ENCODE measurements at places on chromosomes 6 and 20.

- no peak for DNase-seq
These were observed 67.1 kb upstream of the SLC4A11 start for GRCh38 chr20:3306068-3306467.

GRCh38 chr6:168301648-168302398 lies 17.8 kb downstream of the DACT2 start:
- no peak for DNase-seq

GRCh38 chr6:154508573-154509375 lies 1.7 kb downstream of the CNKSR3 start:
- no peak for DNase-seq

DNA sequence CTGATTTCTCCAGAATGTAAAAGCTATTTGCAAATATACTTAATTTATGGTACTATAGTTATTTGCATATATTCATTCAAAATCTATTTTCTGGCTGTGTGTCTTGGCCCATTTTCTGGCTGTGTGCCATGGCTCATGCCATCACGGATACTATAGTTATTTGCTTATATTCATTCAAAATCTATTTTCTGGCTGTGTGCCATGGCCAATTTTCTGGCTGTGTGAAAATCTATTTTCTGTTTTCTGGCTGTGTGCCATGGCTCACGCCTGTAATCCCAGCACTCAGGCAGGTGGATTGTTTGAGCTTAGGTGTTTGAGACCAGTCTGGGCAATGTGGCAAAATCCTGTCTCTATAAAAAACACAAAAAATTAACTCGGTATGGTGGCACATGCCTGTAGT lies 28.9 kb upstream of the RIPK1 start:
- no peak for DNase-seq

GRCh38 chr6:343960-344815 lies 47.4 kb upstream of the IRF4 start:
- DNase-seq: no peak

GRCh38 chr6:135941275-135942025 lies 89.9 kb downstream of the PDE7B start:
- no peak for DNase-seq

DNA sequence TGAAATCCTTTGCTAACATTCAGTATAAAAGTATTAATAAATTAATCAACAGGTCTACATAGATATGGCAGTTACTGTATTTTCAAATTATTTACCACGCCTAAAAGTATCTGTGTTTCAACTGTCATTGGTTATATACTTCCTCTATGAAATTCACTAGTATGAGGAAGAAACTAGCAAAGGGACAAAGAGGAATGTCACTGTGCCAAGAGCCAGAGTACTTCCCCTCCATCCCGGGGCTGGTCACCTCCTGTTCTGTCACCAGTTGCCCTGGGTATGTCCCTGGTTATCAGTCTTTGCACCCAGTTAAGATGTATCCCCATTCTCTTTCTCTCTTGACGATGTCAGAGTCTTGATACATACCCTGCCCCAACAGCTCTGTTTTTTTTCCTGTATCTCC lies 476.8 kb upstream of the SOX4 start:
- no peak for DNase-seq

DNA sequence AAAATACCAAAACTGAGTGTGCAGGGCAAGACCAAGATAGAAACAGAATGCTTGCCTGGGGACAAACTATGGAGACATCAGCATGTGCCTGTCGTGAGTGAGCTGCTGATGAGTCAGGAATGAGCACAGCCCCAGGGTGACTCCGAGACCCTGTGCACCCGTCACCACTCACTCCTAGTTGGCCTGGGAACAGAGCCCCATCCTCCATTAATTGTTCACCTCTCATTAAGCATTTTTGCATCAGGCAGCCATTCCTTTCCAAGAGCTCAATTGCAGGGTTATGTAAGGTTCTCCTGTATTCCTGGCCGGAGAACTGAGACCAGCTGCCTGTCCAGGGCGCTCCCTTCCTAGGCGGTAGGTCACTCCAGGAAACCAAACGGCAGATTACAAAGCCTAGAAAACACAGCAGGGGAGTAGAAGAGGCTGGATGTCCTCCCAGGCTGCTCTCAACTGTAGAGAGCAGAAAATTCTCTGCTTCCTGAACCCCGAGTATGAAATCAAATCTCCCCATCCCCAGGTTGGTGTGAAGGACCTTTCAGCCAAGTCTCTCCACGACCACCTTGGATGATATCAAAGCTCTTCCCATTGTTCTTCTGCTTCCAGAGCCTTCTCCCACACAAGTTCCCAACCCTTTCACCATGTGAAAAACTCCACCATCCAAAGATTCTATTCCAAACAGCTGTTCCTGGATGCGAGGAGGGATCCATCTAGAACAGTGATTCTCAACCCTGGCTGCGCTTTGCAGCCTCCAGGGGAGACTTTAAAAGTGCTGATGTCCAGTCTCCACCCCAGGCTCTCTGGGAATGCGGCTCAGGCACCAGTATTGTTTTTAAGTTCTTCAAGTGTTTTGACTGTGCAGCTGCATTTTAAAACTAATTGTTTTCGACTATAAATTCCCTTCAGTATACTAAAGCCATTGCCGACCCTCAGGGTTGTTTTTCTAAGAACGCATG lies 532.6 kb upstream of the JARID2 start:
- no peak for DNase-seq

GRCh38 chr6:170554796-170555137 lies 598 bp downstream of the TBP start:
- no peak for DNase-seq

GRCh38 chr20:59678288-59678687 lies 73.9 kb downstream of the PHACTR3 start:
- no peak for DNase-seq

GRCh38 chr6:109326351-109326750 lies 55.9 kb downstream of the CD164 start:
- DNase-seq: no peak

DNA sequence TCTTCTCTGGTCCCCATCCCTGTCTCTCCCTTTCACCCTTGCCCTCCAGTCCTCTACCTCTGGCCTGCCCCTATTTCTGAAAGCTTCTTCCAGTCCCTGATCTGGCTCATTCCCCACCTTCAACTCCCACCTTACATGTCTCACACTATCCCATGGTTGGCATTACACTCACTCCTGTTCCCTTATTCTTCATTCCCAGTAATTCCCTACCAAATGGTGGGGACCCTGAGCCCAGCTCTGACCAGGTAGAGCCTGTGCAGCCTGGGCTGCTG lies 6.4 kb downstream of the TP53INP2 start:
- no peak for DNase-seq

GRCh38 chr6:3743541-3743940 lies 8.0 kb downstream of the PXDC1 start:
- no peak for DNase-seq

- no peak for DNase-seq
These were observed 122.8 kb upstream of the DST start for GRCh38 chr6:56765494-56765893.

- DNase-seq: no peak
These were observed 28.7 kb upstream of the BEND3 start for GRCh38 chr6:107144014-107144413.

DNA sequence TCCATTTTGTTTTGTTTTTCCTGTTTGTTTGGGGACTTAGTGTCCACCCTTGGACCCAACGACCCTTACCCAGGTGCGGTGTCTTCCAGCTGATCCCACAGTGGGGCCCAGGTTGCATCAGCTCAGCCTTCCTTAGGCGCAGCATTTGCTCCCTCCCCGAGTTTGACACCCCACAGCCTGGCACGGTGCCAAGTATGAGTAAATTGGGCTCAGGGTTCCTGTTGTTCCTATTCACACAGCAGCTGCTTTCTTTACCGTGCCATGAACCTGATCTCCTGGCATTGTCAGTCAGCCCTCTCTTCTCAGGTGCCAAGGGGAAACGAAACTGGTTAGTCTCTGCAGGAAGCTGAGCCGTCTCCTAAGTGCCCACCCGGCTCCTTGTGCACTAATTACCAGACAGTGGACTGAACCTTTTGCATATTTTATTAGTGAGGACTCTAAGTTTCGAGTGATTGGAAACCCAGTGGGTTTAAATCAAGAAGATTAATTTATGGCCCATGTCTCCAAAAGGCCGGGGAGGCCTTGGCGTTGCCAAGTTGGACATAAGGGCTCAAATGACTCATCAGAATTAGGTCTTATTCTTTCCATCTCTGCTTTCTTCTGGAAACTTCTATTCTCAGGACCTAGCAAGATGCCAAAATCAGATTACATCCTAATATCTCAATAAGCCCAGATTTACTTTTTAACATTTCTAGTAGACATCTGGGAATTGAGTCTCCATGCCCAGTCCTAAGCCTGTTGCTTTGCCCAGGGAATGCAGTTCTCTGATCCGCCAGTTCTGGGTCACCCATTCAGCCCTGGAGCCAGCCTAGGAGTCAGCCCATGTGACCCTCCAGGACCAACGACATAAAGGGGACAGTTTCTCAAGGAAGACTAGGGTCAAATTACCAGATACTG lies 68.8 kb downstream of the TSHZ2 start:
- no peak for DNase-seq

DNA sequence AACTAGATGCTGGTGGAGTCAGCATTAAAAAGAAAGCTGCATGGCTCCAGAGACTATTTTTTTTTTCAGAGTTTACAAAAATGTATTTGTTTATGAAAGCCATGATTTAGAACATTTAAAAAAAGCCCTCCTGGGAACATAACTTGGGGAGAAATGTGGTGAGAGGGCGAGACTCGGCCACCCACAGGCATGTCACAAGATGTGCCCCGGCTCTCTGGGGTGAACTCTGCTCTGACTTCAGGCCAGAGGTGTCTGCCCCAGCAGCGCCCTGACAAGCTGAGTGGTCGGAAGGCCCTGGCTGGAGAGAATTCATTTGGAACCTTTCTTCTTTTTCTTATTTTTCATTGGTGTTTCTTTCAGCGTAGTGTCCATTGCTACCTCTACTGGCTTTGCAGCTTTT lies 21.7 kb upstream of the RFPL4B start:
- DNase-seq: no peak

DNA sequence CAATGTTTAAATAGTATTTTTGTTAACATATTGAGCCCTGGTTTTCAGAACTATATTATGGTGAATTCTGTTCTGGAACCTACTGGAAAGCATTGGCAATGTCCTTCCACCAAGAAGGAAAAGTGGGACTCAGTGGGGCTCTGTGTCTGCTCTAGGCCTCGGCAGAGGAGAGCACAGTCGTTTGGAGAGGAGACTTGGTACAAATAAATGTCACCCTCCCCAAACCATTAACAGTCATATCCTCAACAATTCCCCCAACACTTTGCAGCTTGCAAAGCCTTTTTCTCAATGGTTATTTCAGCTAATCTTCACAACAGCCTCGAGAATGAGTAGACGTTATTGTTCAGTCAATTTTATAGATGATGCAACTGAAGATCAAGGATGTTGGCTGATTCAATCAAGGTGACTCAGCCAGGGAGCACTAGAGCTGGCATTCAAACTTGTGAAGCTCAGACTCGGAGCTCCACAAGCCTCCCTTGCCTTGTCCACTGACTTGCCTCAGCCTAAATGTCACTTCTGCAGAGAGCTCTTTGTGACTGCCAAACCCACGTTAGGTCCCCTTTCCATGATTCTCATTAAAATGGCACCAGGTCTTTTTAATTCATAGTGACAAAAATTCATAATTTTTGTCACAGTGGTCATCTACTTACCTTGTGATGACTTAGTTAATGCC lies 60.6 kb downstream of the TOX2 start:
- no peak for DNase-seq

Data from stimulated activated CD8-positive, alpha-beta memory T cell treated with anti-CD3 and anti-CD28 coated beads, Interleukin-15, amount 100 ng/mL, for 4 hours (primary cell).